ENCODE measurements at places on chromosomes 13 and 19.

DNA sequence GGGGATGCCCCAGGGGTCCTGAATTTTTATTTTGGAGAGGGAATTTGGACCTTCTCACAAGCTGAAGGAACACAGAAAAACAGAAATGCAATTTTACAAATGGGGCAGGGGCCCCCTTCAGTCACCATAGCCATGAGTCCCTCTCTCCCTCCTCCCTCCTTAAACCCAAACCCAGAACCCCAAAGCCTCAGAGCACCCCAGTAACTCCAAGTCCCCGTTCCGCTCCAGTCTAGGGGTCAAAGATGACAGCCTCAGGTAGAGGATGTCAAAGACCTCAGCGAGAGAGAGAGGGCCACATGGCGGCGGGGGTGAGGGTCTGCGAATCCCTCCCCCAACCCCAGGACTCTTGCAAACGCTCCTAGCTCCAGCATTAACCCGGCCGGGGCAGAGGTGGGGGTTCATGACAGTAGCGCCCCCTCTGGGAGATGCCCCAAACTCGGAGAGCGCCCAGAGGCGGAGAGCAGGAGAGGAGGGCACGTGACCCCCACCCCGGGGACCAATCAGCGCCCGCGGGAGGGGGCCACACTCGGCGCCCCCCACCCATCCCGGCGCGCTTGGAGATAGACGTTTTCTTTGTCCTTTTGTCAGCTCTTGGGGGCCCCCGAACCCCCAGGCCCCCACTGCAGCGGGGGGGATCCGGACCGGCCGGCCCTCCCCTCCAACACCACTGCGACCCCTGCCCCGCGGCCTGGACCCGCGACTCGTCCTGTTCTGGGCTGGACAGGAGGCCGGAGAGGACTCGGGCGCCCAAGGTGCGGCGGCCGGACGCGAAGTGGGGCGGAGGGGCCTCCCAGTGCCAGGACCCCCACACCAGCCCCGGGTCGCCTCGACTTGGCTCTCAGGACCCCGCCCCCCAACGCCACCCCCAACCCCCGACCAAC, 20.8 kb upstream of the SEMA6B start:
- no peak for DNase-seq

DNA sequence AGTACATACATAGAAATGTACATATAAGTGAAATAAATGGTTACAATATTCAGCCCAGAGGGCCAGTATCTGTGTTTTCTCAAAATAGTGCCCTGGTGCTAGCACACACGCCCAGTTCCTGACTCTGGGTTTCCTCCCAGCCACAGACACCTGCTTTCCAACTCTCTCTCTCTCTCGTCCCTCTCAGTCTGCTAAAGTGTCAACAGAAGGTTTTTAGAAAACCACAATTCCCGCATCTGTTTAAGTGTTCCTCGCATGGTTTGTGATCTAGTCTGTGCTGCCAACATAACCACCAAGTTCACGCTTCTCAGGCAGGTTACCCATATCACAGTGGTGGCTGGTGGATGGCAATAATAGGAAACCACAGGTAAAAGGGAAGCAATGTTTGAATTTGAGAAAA, 17.8 kb upstream of the UPF3A start:
- DNase-seq: peak; percentile 47

- no peak for DNase-seq
Observed at GRCh38 chr19:55087542-55087901, 11.9 kb downstream of the EPS8L1 start.

GRCh38 chr19:10508036-10508435, 4.9 kb upstream of the KEAP1 start:
- DNase-seq: no peak

DNA sequence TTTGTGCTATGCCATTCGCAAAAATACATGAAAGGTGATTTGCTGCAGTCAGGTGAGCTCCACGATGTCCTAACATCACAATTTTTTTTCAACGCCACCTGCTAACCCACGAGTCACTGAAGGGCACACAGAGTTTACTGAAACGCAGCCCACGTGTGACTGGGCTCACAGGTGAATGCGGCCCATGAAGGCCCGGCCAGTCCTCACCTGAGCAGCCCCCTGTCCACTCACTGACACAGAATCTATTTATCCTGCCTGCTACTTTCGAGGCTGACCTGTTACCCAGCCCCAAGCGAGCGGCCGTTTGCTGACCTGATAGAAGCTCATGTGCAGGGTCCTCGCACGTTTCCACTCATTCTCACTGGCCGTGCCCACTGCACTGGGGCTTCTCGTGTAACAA, 121.9 kb upstream of the SOX1 start:
- no peak for DNase-seq

DNA sequence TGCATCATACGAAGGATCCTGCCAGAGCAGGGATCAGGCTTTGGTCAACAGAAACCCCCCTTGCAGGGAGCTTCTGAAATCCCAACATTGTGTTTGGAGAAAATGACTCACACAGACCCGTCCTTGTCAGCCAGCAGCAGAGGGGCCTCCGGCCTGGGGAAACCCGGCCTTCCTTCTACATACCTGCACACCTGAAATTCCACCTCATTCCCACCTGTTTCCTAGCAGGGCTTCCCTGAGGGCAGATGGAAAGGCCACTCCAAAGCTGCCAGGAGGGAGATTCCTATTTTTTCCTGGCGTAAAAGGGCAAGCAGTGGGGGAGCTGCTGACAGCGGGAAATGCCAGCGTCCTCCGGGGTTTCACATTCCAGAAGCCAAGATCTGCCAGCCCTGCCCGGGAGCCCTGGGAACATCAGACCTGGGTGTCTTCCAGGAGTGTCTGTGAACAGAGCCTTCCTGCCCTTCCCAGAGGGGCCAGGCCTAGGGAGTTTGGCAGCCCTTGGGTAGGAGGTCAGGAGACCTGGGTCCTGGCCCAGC, 3.0 kb upstream of the IGFL1 start:
- DNase-seq: no peak

GRCh38 chr19:4320419-4320818, 16.0 kb downstream of the FSD1 start:
- DNase-seq: no peak

DNA sequence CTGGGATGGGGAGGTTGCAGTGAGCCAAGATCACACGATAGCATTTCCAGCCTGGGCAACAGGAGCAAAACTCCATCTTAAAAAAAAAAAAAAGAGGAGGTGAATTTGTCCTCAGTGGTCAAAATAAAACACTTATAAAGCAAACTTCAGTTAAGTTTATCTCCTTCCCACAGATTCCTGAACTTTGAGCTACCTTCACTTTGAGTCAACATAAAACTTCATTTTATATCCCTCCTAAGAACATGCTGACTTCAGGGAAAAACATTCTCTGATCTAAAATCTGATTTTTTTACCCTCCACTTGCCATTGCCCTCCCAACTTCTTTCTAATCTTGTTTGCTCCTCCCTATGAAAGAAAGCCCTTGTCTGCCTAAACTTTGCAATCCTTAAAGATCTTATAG, 59.0 kb downstream of the ZNF429 start:
- DNase-seq: no peak

DNA sequence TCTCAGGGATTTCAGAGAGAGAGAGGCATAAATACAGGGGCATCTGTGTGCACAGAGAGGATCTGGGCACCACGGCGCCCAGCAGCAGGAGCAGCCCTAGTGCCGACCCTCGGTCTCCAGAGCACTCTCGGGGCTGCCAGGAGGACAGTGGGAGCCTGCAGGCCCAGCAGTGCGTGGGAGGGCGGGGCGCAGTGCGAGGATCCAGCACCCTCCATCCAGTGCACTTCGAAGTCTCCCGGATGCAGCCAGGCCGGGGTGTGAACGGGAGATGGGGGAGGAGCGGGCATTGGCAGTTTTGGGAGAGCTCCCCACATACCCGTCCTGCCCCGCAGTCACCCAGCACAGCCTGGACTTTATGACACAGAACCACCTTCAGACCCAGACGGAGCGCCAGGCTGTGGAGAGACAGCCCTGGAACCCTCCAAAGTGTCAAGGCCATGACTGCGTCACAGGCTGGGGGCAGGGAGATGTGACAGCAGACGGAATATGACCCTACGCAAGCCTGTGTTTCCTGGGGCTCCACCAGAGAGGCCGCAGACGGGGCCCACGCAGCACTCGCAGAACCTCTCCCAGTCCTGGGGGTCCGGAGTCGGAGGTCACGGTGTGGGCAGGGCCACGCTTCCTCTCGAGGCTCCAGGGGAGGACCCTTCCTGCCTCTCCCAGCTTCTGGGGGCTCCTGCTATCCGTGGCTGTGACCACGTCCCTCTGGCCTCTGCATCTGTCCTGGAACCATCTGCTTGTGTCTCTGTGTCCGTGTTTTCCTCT, 14.7 kb upstream of the TEKTIP1 start:
- DNase-seq: no peak

DNA sequence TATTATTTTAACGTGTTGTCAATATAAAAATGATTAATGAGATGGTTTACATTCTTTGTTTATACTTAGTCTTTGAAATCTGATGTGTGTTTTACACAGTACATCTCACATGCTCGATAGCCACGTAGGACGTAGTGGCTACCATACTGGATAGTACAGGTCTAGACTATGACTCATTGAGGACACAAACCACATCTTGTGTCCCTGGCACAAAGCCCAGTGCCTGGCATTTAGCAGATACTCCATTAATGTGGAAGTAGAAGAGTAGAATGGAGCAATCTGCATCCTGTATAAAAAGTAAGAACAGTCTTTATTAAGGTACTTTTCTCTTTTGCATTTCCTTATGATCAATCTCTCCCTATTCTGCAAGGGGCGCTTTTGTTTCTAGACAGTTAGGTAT, 49.0 kb upstream of the FRY start:
- peak; percentile 5 for DNase-seq

GRCh38 chr19:55273978-55274707, 5.8 kb downstream of the HSPBP1 start:
- DNase-seq: no peak

DNA sequence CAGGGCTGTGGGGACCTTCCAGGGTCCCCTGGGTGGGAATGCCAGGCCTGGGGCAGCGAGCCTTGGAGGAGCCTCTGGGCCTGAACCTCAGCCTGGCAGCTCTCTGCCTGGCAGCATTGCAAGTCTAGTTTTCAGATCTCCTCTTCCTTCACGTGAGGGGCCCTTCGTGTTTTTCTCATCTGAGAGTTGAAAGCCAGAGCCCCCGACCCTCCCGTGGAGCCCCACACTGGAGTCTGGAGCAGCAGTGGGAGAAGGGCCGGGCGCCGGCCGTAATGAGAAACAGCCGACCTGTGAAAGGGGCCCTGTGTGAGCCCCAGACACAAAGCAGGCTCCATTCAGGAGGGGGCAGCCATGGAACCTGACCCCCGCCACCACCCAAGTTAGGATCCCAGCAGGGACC, 19.3 kb downstream of the TMED1 start:
- no peak for DNase-seq

DNA sequence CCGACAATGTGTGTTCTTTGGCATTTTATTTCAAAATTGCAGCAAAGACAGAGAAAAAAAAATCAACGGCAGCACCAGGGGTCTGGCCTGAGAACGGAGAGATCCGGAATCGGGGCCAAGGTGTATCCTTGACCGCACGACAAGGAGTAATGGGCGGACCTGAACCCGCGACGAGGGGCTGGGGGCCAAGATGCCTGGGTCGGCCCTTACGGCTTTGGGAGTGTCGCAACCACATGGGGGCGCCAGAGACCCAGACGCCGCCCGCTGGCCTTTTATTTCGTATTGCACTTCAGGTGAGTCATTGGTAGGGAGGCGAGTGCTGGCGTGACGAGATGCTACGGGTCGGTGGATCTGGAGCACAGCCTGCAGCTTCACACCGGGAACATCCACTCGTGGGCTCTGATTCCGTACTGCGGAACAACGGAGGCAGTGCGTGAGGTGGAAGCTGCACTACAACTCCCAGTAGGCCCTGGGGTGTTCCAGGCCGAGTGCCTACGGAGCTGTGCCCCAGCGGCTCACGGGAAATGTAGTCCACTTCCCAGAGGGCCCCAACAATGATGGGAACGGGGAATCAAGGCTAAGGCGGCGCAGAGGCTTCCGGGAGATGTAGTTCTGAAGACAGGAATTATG, 15.7 kb downstream of the BCAT2 start:
- peak; percentile 92 for DNase-seq

DNA sequence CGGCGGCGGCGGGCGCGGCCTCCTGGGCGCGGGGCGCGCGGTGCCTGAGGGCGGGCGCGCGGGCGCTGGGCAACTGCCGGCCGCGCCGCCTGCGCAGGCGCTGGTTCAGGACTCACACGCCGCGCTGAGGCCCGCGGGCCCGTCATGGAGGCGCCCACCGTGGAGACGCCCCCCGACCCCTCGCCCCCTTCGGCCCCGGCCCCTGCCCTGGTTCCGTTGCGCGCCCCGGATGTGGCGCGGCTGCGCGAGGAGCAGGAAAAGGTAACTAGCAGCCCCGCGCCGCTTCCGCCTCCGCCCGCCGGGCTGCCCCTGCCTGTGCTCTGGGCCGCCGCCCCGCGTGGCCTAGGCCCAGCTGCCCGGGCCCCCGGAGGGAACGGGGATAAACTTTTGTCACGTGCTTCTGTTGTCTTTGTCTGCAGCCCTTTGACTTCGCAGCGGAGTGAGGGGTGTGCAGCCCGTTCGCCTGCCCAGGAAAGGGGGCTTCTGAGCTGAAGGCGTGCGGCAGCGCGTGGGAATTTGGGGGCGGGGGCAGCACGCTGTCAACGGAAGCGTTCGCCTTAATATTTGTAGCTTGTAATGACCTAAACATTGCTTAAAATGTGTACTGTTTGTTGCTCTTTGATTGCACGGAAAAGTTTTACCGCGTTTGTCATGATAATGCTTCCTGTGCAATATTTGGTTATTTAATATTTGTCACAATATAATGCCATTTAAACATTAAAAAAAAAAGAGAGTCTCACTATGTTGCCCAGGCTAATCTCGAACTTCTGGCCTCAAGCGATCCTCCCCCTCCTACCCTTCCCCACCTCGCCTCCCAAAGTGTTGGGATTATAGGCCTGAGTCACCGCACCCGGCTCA, 594 bp downstream of the URI1 start:
- peak; percentile 75 for DNase-seq

- no peak for DNase-seq
Observed at GRCh38 chr13:52868190-52868589, 19.8 kb upstream of the PCDH8 start.

GRCh38 chr13:79340490-79340889, 65.6 kb downstream of the RBM26 start:
- DNase-seq: no peak

GRCh38 chr19:55704494-55705245, 29.6 kb downstream of the EPN1 start:
- no peak for DNase-seq

- DNase-seq: no peak
Observed at GRCh38 chr19:10393137-10393536, 10.2 kb downstream of the CDC37 start.

- no peak for DNase-seq
Observed at GRCh38 chr13:79141082-79141481, 265.0 kb downstream of the RBM26 start.

DNA sequence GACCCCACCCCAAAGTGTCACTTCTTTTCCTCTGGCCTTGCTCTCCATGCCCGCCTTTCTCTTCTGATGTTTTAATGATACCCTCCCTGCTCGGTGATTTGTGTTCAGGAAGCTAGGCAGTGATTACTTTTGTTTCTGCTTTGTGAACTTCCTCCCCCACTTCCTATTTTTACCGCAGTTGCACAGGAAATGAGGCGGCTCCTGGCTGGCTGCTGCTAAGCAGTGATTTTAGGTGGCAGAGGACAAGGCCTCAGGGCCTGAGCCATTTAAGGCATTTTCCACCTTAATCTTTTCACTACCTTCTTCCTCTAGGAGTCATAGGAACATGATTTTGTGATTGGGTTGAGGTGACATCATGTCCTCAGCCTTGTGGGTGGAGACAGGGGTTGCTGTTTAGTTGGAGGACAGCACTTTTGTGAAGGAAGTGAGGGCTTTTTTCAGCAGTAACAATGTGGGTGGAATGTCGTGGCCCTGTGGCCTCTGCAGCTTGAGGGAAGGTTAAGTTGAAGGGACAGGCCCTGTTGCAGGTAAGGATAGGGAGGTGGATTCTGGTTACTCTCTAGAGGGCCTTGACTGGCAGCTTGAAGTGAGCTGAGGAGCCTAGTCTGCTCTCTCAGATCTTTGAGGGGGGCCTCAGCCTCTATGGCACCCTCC, 15.7 kb downstream of the GARRE1 start:
- peak; percentile 88 for DNase-seq
